Gastrocnemius medialis (tissue), 4 donors: ENCODE measurements at places on chromosomes 3 and 15. TPM values are rescaled to one million over a fixed set of nuclear protein-coding genes. Genes with fewer than 3 reads are reported as not detected.

The WWTR1 gene
- total RNA-seq = 15.6 TPM

The GHSR gene
- not detected for total RNA-seq

The C3orf49 gene
- total RNA-seq = not detected

The STRA6 gene
- not detected for total RNA-seq

GRCh38 chr3:26622621-26623418 is at the start of gene LRRC3B:
Gene LRRC3B, plus strand, starts transcription at chr3:26622772. Its CDS starts 86,901 bp downstream, at chr3:26709673.
- H3K4me1 ChIP-seq = peaks cover 14% of the 10 kb centered on the region
- H3K4me3 ChIP-seq = peak within 1 kb of the TSS; percentile 68
- DNase-seq = no peak
- H3K27ac ChIP-seq = peak within 1 kb of the TSS; percentile 14
- H3K27me3 ChIP-seq = peaks cover 27% of the 10 kb centered on the region
- no peaks in the 10 kb centered on the region for H3K36me3 ChIP-seq

The AP2M1 gene
- total RNA-seq = 117 TPM

The ARIH2 gene
- total RNA-seq = 134 TPM

The UROC1 gene
- total RNA-seq = 0.36 TPM

DNA sequence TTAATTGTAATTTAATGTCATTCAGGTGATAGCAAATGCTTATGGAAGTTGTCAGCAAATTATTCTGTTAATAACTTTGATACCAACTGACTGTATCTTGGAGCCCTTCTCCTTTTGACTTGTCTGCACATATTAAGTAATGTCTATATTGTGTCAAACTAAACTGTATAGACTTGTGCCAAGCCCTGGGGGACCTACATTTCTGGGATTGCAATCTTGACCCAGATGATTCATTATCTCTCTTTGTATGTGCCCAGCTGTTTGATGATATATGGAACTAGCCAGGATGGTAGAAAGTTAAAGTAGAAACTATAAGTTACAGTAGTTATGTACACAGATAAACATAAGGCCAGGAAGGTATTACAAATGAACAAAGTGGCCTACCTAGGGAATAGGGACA is 402.8 kb upstream of the RARB start:
- no peaks in the 10 kb centered on the region for H3K36me3 ChIP-seq
- no peak for DNase-seq

DNA sequence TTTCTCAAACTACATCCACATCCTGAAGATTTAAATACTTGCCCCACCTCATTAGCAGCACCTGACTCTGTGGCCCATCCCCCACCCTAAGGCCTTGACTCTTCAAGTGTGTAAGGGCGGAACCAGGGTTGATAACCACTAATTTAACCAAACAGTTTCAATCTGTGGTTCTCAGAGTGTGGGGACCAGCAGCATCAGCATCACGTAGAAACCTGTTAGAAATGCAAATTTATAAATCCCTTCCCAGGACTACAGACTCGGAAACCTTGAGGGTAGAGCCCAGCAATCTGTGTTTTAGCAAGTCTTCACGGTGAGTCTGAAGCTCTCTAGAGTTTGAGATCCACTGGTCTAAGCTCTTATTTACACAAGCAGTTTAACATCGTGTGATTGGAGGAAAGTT is 12.4 kb downstream of the GNB4 start:
- H3K27me3 ChIP-seq = no peaks in the 10 kb centered on the region
- H3K36me3 ChIP-seq = no peaks in the 10 kb centered on the region
- no peak for DNase-seq
- no peaks in the 10 kb centered on the region for H3K4me1 ChIP-seq

DNA sequence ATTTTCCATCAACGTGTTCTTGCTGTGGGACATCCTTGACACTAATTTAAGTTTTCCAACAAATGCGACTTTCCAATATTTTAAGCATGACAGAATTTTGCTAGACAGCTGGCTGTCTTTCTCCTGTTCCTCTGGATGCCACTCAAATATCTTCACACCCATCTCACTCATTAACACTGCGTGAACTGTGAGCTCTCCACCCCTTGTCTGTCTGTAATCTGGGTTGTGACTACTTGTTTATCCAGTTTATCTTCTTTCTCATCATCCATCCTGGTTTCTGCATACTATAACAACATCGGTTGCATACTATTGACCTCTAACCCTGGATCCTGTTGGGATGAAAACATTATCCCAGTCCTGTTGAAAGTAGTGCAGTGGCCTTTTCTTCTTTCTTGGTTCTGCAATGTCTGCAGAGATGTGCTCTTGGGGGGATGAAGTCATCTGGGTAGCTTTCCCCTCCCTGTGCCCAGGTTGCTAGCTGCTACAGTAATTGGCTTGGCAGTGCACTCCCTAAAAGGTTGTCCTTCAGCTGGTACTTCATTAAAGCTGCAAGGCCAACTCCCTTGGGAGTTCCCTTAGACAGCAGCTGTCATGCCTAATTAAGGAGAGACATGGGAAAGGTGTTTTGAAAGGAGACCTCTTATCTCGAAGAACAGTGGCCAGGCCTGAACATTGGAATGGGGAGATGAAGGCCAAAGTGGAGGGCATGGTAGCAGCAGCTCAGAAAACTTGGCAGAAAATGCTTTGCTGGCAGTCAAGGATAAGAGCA is 24.7 kb downstream of the KAT2B start:
- no peak overlapping the region for H3K27ac ChIP-seq
- DNase-seq = no peak
- no peak overlapping the region for H3K4me3 ChIP-seq
- H3K4me1 ChIP-seq = peaks cover 35% of the 10 kb centered on the region

DNA sequence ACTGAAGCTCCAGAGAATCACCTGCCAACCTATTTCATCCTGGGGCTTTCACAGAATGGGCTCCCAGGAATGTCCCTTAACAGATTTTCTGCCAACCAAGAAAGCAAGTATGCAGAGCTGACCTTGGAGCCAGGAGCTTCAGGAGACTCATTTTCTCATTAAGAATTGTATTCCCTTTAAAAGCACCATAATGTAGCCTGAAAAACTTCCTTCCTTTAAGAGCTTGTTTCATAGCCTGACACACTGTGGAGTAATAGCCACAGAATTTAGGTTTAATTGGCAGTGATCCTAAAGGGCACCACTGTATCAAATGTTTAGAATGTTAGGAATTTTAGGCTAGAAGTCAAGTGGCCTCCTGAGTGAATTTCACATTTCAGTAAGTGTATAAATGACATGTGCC is 309.8 kb downstream of the GBE1 start:
- H3K27me3 ChIP-seq = no peaks in the 10 kb centered on the region
- no peaks in the 10 kb centered on the region for H3K4me1 ChIP-seq
- DNase-seq = no peak
- no peak overlapping the region for H3K27ac ChIP-seq

GRCh38 chr15:72319360-72319984 is 485 bp downstream of the CELF6 start:
- no peaks in the 10 kb centered on the region for H3K36me3 ChIP-seq
- peak; percentile 30 for DNase-seq
- H3K27me3 ChIP-seq = no peaks in the 10 kb centered on the region
- no peak overlapping the region for H3K27ac ChIP-seq

DNA sequence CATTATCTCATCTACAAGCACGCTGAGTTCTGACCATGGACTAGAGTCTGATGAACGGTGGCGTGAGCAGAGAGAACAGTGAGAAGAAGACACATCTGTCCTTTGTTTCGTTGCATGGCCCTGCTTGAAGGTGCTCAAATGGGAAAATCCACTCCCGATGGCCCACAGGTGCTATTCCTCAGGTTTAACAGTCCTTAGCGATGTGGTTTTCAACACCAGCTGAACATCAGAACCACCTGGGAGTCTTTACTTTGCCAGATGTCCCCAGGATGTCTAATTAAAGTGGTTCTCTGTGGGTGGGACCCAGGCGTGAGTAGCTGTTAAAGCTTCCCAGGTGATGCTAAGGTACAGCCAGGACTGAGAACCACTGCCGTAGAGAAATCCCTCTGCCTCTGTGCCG is 13.0 kb downstream of the ADAMTS17 start:
- H3K36me3 ChIP-seq = no peaks in the 10 kb centered on the region
- DNase-seq = no peak
- no peaks in the 10 kb centered on the region for H3K4me1 ChIP-seq

The FOXL2NB gene
- total RNA-seq = not detected

GRCh38 chr3:181358060-181358459 is 353.7 kb upstream of the SOX2 start:
- H3K4me3 ChIP-seq = no peak overlapping the region
- peaks cover 5% of the 10 kb centered on the region for H3K4me1 ChIP-seq
- no peaks in the 10 kb centered on the region for H3K36me3 ChIP-seq
- DNase-seq = no peak
- H3K27ac ChIP-seq = no peak overlapping the region
